ENCODE measurements at places on chromosomes 7 and 10.

- no peaks in the 10 kb centered on the region for H3K4me1 ChIP-seq
- no peak overlapping the region for H3K27ac ChIP-seq
- no peaks in the 10 kb centered on the region for H3K27me3 ChIP-seq
- H3K36me3 ChIP-seq = peaks cover 22% of the 10 kb centered on the region
- H3K4me3 ChIP-seq = no peak overlapping the region
- no peak for DNase-seq
Observed at GRCh38 chr10:28580825-28581224, 47.9 kb downstream of the WAC start.

GRCh38 chr7:20519645-20520044 is 95.8 kb upstream of the ABCB5 start:
- no peaks in the 10 kb centered on the region for H3K36me3 ChIP-seq
- no peak overlapping the region for H3K27ac ChIP-seq
- no peak for DNase-seq

- peaks cover 5% of the 10 kb centered on the region for H3K4me1 ChIP-seq
- H3K36me3 ChIP-seq = no peaks in the 10 kb centered on the region
- H3K27me3 ChIP-seq = no peaks in the 10 kb centered on the region
- no peak for DNase-seq
- H3K27ac ChIP-seq = no peak overlapping the region
Observed at GRCh38 chr7:128029405-128029995, 1.7 kb downstream of the LRRC4 start.

- H3K4me3 ChIP-seq = no peak overlapping the region
- no peak for DNase-seq
- H3K27me3 ChIP-seq = no peaks in the 10 kb centered on the region
- no peaks in the 10 kb centered on the region for H3K36me3 ChIP-seq
- no peaks in the 10 kb centered on the region for H3K4me1 ChIP-seq
- no peak overlapping the region for H3K27ac ChIP-seq
Observed at GRCh38 chr10:129404091-129404490, 63.0 kb upstream of the MGMT start.

DNA sequence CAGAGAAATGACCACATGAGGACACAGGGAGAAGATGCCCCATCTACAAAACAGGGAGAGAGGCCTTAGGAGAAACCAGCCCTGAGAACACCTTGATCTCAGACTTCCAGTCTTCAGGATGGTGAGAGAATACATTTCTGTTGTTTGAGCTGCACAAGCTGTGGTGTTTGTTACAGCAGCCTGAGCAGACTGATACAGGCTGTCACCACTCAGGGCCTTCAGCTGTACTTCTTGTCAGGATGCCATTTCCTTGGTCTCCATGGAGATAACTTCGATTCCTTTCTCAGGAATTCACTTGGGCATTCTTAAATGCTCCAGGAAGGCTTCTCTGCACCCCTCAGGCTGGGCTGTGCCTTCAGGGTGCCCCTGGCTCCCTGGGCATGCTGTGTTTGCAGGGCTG is 85.7 kb upstream of the IGFBP3 start:
- DNase-seq = no peak
- H3K4me3 ChIP-seq = no peak overlapping the region
- H3K4me1 ChIP-seq = no peaks in the 10 kb centered on the region
- H3K27me3 ChIP-seq = no peaks in the 10 kb centered on the region

- no peak for DNase-seq
- H3K4me1 ChIP-seq = no peaks in the 10 kb centered on the region
- H3K4me3 ChIP-seq = no peak overlapping the region
- no peaks in the 10 kb centered on the region for H3K27me3 ChIP-seq
- no peak overlapping the region for H3K27ac ChIP-seq
Observed at GRCh38 chr7:47361746-47362215, 220.1 kb downstream of the TNS3 start.

Measured in ascending aorta (tissue), 2 donors.